ENCODE measurements at places on chromosomes 1 and 21.

DNA sequence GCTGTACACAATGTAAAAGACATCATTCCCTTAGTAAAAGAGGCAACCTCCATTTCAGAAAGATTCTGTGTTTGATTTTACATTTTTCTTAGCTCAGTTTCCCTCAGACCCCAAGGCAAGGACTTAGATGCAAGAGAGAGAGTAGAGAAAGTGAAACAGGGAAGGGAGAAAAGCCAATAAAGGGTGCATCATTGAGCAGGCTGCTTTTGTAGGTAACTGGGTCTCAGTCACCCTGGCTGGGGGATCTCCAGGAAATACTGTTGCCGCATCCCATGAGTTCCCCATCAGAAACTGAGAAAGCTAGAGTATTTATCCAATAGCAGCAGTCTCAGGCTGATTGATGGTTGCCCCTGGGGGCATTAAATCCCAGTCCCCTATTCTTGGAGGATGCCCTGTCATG lies 23.1 kb upstream of the DNAH14 start:
- no peak for DNase-seq

DNA sequence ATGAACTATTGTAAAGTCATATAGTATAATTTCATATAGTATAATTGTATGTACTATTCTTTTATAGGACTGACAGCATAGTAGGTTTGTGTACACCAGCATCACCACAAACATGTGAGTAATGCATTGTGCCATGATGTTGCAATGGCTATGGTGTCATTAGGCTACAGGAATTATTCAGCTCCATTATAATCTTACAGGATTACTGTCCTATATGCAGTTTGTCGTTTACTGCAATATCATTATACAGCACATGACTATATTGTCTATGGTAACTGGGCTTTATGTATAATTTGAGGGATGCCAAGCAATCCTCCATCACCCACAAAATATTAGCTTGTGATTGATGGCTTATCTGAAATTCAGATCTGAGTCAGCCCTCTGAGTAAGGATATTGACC lies 54.2 kb upstream of the PBX1 start:
- DNase-seq: no peak

DNA sequence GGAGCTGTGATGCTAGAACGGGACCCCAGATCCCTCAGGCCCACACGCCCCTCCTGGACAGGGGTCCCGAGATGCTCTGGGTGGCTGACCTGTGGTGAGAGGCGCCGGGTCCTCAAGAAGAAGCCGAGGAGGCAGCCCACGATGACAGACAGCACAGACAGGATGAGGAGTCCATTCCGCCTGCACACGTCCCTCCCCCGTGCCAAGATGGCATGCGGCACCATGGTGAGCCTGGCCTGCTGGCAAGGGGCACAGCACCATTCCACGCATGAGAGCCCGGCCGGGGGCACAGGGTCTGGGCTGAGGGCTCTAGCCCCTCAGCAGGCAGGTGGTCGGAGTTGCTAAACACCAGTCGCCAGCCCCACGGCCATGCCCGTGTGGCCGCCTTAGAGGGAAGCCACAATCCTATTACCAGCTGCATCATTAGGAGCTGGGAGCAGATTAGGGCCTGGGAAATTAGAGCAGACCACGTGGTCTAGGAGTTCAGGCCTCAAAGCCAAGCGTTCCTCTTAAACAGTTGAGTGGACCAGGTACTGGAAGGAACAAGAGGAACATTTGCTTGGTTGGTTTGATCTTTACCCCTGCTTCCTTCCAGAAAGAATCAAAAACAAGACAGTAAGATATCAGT lies at the start of gene SLC1A7:
Gene SLC1A7, minus strand, starts transcription at position 413 of the 628 bp plus-strand sequence. Its CDS starts 189 bp downstream, at position 224.
- DNase-seq: no peak

- DNase-seq: peak; percentile 95
Measured at GRCh38 chr21:38756746-38757145, 49.0 kb upstream of the ETS2 start.

DNA sequence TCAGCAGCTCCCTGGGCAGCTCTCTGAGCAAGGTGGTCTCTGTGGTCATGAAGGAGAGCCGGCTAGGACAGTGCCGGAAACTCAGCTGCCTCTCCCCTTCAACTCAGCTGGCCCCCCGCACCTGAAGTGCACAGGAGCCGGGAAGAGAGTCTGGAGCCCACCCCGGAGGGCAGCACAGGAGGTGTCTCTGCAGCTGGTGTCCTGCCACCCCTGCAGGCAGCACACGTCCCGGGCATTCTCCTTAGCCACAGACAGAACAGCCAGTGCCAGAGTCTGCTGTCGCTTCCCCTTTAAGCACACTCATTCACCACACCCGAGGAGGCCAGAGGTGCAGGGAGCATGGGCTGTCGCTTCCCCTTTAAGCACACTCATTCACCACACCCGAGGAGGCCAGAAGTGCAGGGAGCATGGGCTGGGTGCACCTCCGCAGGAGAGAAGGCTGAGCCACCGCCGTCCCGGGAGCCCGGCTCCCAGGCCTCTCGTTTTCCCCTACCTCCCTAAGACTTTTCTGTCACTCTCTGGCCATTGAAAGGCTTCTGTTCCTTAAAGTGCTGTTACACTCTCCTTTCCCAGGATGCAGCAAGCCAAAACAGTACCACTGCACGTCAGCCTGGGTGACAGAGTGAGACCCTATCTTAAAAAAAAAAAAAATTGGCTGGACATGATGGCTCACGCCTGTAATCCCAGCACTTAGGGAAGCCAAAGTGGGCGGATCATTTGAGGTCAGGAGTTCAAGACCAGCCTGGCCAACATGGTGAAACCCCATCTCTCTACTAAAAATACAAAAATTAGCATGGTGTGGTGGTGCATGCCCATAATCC lies 16.9 kb upstream of the SAMD11 start:
- peak; percentile 91 for DNase-seq

DNA sequence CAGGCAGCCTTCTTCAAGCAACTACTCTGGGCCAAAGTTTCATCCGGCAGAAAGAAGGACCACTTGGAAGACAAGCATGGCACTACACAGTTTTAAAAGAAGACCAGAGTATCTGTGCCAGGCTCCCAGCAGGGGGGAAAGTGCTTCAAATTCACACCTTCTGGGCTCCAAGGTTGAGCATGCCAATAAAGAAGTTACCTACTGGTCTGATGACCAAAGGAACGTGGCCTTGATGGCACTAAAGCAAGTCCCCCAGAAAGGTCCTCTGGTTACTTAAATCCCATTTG lies 73.5 kb downstream of the CD46 start:
- no peak for DNase-seq

GRCh38 chr1:11314959-11315358 lies 42.0 kb downstream of the UBIAD1 start:
- DNase-seq: no peak
